ENCODE measurements at places on chromosomes 5 and 9. TPM values are rescaled to one million over a fixed set of nuclear protein-coding genes. Genes with fewer than 3 reads are reported as not detected.

The IL13 gene
- 0.80 TPM for total RNA-seq

- DNase-seq: no peak
Observed at GRCh38 chr5:45029553-45029952, 220.8 kb downstream of the MRPS30 start.

GRCh38 chr9:37650873-37651768 lies at the start of gene FRMPD1:
FRMPD1 (plus strand) TSS chr9:37650954; CDS start chr9:37692642, 41,688 bp downstream.
- peak; percentile 69 for DNase-seq

DNA sequence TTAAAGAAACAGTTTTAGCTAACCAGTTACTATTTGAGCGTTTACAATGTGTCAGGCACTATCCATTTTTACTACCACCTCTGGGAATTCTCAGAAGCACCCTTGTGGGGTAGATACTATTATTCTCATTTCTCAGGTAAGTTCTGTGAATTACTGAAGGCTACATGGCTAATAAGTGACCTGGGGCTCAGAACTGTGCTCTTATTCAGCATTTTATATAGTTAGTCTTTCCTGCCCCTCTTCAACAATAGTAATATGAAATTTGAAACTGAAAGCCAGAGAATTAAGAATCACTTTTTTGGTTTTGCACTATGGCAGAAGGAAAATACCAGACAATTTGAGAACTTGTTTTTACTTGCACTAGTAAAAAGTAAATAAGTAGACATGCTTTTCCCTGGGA lies 11.8 kb downstream of the ELL2 start:
- no peak for DNase-seq

DNA sequence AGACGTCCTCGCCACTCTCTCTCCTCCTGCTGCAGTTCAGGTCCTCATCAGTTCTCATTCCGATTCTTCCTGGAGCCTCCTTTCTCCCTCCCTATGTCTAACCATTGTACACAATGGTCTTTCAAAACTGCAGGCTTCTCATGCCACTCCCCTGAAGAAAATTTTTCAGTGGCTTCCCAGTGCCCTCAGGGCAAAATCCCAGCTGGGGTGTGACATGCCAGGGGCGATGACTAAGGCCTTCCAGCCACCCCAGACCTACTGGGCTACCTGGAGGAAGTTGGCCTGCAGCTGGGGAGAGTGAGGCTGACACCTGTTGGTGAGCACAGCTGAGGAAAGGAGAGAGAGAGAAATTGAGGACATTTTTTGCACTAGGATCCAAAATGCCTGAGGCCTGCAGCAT lies 65.2 kb downstream of the SREK1 start:
- DNase-seq: no peak
